ENCODE measurements at places on chromosomes 1 and 21.
A peak's percentile ranks its signal among the peaks of the same experiment; 100 is the strongest.

GRCh38 chr21:38905328-38905727, 99.6 kb downstream of the ETS2 start:
- DNase-seq = no peak

DNA sequence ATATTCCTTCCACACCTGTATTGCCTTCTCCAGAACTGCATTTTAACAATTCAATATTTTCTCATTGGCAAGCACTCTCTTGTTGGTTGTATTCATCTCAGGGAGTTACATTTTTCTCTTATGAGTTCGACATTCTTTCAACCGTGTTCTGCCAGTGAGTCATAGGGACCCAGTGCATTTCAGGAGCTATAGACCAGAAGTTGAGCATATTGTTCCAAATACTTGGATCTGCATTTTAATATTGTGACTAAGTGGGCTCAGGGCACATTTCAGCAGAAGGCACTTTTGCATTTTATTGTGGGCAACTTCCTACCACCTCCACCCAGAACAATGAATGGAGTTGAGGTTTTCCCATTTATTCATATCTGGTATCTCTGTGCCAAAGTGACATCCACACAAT, 132.8 kb downstream of the TNFSF18 start:
- no peak for DNase-seq

GRCh38 chr1:239800861-239801260, 290.8 kb upstream of the FMN2 start:
- no peak for DNase-seq

DNA sequence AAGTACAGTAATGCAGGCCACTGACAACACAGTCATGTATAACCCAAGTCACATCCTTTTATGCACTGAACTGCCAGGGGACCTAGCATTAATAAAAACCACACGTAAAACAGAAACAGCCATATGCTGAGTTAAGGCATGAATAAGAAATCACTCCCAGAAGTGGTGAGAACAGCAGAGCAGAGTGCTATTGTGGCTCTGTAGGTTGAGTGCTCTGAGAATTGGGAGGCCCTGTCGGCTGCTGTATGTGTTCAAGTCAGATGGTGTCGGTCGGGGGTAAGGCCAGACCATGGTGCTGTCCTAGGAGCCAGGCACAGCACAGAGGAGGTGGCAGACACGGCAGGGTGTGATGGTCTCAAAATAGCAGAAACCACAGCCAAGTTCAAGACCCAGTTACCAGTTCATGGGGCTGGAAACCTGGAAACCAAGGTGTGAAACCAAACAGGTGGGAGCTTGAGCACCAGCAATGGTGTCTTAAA, 126.6 kb upstream of the COA6 start:
- DNase-seq = no peak

GRCh38 chr21:44596068-44596725, 3.9 kb upstream of the KRTAP10-6 start:
- no peak for DNase-seq

DNA sequence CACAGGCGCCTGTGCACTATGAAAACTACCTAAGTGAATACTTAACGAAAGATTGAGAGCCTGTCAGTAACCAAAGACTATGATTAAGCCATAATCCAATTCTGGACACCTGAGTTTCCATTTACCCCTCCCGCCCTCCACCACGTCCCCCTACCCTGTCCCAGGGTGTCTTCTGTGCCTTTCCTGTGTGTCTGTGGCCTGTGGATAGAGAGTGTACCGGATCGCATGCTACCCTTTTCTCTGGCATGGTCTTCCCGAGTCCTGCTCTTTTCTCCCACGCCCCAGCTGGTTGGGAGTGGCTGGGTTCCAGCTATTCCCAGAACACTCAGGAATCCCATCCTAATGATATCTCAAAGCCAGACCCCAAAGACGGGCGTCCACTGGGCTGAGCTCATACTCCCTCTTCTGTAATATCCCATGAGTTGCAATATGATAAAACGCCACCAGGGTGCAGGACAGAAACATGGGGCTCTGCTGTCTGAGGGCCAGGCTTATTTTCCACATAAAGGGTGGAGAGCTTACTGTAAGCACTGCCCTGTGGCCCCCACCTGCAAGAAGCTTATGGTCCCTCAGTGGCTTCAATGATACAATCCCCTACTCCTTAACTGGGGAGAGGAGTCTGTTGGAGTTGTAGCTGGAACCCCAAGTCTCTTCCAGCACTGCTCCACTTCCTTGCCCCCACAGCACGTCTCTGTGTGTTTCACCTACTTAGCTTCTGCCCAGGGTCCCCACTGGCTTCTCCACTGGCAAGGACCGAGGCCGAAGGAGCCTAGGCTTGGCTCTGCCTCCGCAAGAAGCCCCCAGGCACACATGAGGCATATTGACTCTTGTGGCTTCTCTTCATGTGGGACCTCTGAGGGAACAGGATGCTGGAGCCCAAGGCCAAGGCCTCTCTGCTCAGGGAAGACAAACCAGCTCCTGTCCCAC, 17.6 kb upstream of the ALX3 start:
- DNase-seq = no peak

DNA sequence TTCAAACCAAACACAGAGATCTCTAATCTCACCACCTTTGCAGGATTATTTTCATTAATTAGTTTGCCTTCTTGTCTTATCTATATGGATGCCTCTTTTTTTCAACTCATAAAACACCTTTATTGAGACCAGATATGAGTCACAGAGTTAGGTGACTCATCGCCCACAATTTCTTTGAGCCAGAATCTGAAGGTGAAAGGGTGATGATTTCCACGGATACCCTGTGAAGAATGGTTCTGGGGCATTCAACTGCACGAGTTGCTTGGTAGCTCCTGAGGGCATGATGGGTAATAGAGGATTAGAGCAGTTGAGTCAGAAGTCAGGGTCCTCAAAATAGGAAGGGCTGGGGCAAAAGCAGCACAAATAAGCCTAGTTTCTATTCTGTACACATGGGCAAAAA, 128.2 kb downstream of the TBX19 start:
- DNase-seq = peak; percentile 27

DNA sequence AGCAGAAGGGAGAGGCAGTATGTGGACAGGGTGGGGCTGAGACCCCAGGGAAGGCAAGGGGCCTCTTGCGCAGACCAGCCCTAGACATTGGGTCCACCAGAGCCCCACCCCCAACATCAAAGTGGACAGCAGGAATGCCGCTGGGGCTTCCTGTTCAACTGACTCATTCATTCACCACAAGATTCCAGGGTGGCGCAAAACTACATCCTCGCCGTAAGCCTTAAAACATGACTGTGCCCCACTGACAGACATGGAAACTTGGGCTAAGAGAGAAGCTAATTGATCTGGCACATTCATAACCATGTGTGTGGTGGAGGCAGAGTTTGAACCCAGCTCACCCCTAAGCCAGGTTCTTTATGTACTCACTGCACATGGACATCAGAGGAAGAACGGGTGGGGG, 14.0 kb downstream of the COL16A1 start:
- DNase-seq = no peak

DNA sequence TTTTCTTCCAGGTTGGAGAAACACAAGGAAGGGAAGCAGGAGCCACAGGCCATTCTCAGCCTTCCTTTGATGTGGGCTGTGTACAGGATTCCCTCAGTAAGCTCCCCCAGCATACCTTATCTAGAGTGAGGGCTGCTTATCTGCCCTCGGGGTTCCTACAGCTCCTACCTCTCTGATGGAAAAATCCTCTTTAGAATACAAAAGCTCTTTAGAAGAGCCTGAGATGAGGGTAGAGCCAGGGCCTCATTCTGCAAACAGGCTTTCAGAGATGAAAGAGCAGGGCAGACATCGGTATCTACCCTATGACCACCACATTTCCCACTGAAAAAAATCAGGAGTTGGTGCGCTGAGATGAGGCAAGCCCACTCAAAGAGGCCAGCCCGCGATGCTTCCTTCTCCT, 85.1 kb downstream of the PLPP3 start:
- DNase-seq = no peak

- DNase-seq = no peak
Observed at GRCh38 chr1:186819563-186819962, 9.2 kb upstream of the PLA2G4A start.

- no peak for DNase-seq
Observed at GRCh38 chr1:43760745-43761317, 53.5 kb downstream of the ST3GAL3 start.

GRCh38 chr1:226002667-226003501, 3.7 kb upstream of the SDE2 start:
- no peak for DNase-seq

DNA sequence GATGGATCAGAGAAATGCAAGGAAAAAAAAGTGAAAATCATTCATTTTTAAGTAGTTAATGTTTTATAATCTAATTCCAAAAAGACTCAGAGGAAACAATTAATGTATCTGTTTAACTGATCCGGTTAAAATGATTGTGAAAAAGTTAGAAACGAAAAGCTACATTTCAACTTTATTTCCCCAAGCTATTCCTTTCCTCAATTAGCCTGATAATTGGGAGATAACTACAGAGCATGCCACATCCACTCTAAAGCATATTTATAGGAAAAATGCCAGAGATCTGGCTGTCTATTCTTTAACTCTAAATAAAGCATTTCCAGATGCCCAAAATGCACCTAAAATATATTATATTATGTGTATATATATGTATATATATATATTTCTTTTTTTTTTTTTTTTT, 35.9 kb upstream of the XPR1 start:
- DNase-seq = no peak

GRCh38 chr1:37438037-37438868, 36.1 kb upstream of the ZC3H12A start:
- DNase-seq = no peak

DNA sequence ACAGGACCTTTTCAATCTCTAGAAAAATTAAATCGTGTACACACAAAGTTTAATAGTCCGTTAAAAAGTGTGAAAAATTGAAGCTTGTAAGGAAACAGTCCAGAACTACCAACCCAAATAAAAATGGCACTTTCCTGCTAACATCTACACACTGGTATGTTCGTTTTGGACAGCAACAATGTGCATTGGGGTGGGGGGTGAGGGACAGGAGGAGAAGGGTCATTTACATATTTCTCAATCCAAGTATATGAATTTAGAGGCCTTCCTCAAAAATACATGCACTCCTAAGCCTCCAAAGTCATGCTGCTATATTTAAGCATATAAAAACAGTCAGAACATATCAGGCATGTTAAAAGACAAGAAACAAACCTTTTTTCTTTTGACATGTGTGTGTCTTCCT, 2.5 kb downstream of the PPP1R15B start:
- no peak for DNase-seq

GRCh38 chr1:90727917-90728501, 10.9 kb upstream of the BARHL2 start:
- DNase-seq = no peak

DNA sequence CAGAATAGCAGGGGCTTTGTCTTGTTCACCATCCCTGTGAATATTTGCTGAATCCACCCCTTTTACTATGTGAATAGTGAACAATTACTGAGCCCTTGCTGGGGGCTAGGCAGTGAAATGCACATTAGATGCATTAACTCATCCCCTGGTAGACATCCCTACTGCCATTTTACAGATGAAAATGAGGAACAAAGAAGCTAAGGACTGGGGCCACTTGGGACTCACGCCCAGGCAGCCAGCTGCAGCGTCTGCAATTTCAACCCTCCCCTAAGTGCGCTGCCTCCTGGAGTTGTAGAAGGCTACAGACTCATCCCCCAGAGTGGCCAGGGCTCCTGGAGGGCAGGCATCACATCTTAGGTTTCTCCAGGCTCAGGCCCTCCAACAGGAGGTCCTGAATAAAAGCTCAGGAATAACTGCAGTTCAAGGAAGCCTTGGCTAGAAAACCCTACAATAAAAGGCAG, 31.6 kb downstream of the CAPZB start:
- no peak for DNase-seq

GRCh38 chr21:33080776-33081175, 10.8 kb downstream of the OLIG1 start:
- no peak for DNase-seq

GRCh38 chr1:9992910-9993309, 4.1 kb upstream of the RBP7 start:
- DNase-seq = no peak

DNA sequence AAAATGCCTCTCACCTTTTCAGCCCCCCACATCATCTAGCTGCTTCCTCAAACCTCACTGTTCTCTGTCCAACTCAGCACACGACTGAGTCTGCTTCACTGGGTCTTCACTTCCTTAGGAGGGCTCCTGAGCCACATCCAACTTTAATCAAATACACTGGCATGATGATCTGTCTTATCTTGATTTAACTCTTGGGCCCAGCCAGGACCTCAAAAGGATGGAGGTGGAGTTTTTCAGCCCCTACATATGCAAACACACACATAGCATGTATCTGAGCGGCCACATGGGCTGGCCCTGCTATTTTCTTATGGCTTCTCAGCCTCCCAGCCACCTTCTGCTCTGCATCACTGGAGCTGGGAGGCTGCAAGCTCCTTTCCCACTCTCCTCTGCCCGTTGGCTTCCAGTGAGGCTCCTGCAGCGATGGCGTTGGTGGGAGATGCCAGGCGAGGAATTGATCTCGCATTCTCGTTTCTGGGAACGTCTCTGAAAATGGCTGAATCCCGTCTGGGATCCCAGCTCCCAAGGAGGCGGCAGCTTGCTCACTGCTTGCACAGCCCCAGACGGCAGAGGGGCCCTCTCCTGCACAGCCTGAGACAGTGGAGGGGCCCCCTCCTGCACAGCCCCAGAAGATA, 1.8 kb upstream of the PRXL2B start:
- no peak for DNase-seq

GRCh38 chr1:107549152-107549810, 408.4 kb downstream of the NTNG1 start:
- no peak for DNase-seq

DNA sequence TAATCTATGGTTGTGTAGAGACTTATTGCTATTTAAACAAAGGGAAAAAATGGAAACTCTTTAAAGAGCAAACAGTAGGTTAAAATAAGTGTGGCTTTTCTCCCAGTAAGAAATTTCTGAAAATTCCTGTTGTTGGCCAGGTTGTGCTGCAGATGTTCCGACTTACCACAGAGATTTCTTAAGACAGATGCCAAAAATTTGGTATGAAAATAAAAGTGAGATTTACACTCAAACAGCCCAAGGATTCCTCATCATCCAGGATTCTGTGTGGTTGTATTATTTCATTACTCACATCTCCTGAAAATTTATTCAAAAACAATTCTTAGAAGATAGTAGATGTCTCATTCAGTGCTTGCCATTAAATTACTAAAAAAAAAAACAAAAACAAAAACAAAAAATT, 296.7 kb upstream of the PTBP2 start:
- no peak for DNase-seq

Measured in activated CD8-positive, alpha-beta memory T cell treated with anti-CD3 and anti-CD28 coated beads for 1 hour (primary cell).